ENCODE measurements at places on chromosomes 11 and 22.

- no peak for DNase-seq
Observed at GRCh38 chr22:23845265-23846080, 6.7 kb upstream of the DERL3 start.

- DNase-seq: no peak
Observed at GRCh38 chr11:126456783-126457542, 101.5 kb downstream of the ST3GAL4 start.

GRCh38 chr11:133935551-133935910 lies 21.2 kb downstream of the IGSF9B start:
- DNase-seq: no peak

GRCh38 chr22:29251981-29252911 lies 15.5 kb downstream of the RHBDD3 start:
- no peak for DNase-seq
